Mesangial cell (primary cell): ENCODE measurements at places on chromosomes 13 and 19. TPM values are rescaled to one million over a fixed set of nuclear protein-coding genes. Genes with fewer than 3 reads are reported as not detected.

SCEL gene
- total RNA-seq: 2.2 and 5.7 TPM in 2 replicates

LRRC63 gene
- total RNA-seq: not detected in 2 replicates

ONECUT3 gene
- total RNA-seq: not detected in 2 replicates

LRP3 gene
- 31.9 and 35.9 TPM in 2 replicates for total RNA-seq
